ENCODE measurements at places on chromosomes 5 and 9. TPM values are rescaled to one million over a fixed set of nuclear protein-coding genes. Genes with fewer than 3 reads are reported as not detected.

DNA sequence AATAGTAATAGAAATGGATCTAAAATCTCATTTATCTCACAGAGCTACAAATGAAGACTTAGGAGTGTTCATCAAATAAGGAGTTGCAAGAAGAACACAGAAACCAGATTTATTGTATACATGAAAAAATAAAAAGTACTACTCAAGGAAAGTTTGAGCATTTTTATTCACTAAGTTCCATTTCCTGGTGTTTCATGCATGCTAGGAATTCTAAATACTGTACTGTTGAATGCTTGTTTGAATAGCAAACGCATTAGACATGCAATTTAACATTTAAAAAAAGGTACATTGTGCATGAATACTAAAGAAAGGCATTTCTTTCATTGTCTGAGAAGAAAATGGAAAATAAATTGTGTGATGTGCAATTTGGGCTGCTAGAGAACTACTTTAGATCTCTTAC is 52.1 kb downstream of the C6 start:
- no peak for DNase-seq
- no peaks in the 10 kb centered on the region for H3K4me1 ChIP-seq
- H3K4me3 ChIP-seq = no peak overlapping the region
- no peaks in the 10 kb centered on the region for H3K36me3 ChIP-seq
- H3K27me3 ChIP-seq = no peaks in the 10 kb centered on the region
- no peak overlapping the region for H3K27ac ChIP-seq

- DNase-seq = no peak
- no peaks in the 10 kb centered on the region for H3K27me3 ChIP-seq
- no peaks in the 10 kb centered on the region for H3K4me1 ChIP-seq
- H3K27ac ChIP-seq = no peak overlapping the region
These were observed 374.0 kb downstream of the NFIB start for GRCh38 chr9:13939701-13940490.

DNA sequence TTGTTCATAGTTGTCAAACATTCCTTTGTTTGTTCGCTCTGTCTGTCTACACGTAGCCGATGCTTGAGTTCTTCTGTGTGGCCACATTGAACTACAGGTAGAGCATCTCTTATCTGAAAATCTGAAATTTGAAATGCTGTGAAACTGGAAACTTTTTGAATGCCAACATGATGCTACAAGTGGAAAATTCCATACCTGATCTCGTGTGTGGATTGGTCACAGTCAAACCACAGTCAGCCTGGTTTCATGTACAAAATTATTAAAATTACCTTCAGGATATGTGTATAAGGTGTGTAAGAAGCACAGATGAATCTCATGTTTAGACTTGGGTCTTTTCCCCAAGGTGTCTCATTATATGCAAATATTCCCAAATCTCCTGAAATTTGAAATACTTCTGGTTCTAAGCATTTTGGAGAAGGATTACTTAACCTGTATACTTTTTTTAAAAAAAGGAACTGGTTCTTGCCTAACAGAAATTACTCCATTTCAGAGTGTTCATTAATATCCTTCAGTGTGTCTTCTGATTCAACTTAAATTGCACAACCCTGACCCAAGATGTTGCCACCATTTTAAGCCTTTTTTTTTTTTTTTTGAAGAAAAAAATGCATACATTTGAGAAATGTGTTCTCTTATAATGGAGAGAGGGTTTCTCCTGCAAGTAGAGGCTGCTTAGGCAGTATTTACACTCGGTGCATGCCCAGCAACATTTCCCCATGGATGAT is 254.3 kb downstream of the MAST4 start:
- H3K36me3 ChIP-seq = no peaks in the 10 kb centered on the region
- H3K27ac ChIP-seq = no peak overlapping the region
- no peak overlapping the region for H3K4me3 ChIP-seq

GRCh38 chr5:18491349-18491748 is 857.1 kb downstream of the TAF11L14 start:
- H3K4me1 ChIP-seq = no peaks in the 10 kb centered on the region
- DNase-seq = no peak
- no peak overlapping the region for H3K4me3 ChIP-seq
- no peaks in the 10 kb centered on the region for H3K36me3 ChIP-seq

DNA sequence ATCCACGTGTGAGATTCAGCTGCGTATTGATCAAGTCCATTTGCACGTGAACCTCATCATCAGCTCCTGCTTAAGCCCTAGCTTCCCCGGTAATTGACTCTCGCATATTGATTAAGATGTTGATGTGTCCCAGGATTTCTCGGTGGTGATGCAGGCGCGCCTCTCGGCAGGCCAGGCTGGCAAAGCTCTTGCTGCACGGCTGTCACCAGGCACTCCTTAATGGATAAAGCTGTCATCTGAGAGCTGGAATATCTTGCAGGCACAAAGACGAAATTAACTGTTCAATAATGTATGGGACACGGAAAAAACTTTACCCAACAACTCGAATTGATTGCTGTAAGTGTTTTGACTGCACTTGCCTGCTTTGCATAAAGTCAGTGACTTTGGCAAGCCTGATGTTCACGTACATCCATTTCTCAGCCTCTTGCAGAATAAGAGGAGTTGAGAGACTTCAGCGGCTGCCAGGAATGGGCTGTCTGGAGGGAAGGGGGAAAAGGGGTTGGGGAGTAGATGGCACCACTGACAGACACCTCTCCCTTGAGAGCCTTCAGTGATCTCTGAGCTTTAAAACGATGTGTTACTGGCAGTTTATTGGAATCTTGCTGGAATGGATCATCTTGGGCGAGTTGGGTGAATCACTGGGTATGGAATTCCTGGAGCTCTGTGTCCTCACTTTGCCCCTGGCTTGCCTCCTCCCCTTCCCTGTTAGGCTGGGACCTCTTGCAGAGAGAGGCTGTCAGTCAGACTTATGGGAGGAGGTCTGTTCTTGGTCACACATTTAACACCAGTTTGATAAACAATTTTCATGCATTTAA is 650.3 kb downstream of the CCDC171 start:
- no peak overlapping the region for H3K27ac ChIP-seq
- no peak overlapping the region for H3K4me3 ChIP-seq
- H3K4me1 ChIP-seq = no peaks in the 10 kb centered on the region

DNA sequence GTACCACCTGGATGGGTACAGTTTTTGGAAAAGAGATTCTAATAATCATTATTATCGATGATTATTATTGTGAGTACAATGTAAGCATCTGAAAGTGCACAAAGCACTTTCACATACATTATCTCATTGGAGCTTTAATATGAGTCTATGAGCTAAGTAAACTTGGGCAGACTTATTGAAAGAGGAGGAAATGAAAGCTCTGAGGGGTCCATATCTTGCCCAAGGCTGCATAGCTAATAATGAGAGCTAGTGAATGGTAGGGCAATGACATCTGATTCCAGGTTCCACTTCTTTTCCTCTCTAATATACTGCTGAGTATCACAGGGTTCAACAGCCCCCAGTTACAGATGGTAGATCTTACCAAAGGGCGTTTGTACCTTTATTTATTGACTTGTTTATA is 26.1 kb downstream of the TIMD4 start:
- H3K27me3 ChIP-seq = no peaks in the 10 kb centered on the region
- no peaks in the 10 kb centered on the region for H3K36me3 ChIP-seq
- H3K4me1 ChIP-seq = no peaks in the 10 kb centered on the region

- DNase-seq = no peak
- H3K27me3 ChIP-seq = no peaks in the 10 kb centered on the region
- no peak overlapping the region for H3K27ac ChIP-seq
- H3K36me3 ChIP-seq = no peaks in the 10 kb centered on the region
- peaks cover 71% of the 10 kb centered on the region for H3K4me1 ChIP-seq
These were observed 4.1 kb upstream of the DNAJB5 start for GRCh38 chr9:34985311-34985899.

DNA sequence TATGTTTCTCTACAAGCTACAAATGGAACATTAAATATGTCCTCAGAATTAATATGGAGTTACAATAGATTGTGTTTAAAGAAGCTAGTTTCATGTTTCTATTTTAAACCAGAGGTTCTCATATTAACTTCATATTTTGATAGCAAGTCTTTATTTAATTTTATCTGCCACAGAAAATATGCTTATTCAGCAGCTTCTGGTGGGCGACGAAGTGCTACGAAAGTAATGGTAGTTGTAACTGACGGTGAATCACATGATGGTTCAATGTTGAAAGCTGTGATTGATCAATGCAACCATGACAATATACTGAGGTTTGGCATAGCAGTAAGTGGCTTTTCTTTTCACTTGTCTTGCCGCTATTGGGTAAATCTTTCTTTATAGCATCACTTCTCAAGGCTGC is 54.2 kb downstream of the MOCS2 start:
- no peak for DNase-seq

DNA sequence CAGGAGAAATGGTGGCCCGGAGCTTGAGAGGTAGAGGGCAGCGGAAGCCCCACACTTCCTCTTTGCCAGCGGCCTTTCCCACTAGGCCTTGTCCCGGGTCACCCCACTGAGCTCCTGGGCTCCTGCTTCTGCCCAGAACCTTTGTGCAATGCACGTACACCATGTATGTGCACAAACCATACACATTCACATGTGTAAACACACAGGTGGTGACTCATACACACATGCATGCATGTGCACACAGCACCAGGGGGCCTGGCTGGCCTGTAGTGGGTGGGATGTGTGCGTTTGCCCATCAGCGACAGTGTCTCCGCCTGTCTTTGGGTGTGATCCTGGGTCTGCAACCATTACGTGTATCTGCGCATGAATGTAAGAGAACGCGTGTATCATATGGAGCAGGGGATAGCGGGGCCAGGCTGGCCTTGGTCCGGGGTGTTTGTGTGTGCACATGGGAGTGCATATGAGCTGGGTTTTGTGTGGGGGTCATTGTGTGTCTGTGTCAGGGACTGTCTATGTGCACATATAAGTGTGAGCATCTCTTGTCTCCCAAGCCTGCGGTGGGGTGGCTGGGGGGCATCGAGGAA is 43.7 kb downstream of the PSD2 start:
- H3K36me3 ChIP-seq = no peaks in the 10 kb centered on the region
- no peak overlapping the region for H3K4me3 ChIP-seq
- no peaks in the 10 kb centered on the region for H3K27me3 ChIP-seq
- DNase-seq = no peak
- H3K4me1 ChIP-seq = peaks cover under 1% of the 10 kb centered on the region
- H3K27ac ChIP-seq = no peak overlapping the region

DNA sequence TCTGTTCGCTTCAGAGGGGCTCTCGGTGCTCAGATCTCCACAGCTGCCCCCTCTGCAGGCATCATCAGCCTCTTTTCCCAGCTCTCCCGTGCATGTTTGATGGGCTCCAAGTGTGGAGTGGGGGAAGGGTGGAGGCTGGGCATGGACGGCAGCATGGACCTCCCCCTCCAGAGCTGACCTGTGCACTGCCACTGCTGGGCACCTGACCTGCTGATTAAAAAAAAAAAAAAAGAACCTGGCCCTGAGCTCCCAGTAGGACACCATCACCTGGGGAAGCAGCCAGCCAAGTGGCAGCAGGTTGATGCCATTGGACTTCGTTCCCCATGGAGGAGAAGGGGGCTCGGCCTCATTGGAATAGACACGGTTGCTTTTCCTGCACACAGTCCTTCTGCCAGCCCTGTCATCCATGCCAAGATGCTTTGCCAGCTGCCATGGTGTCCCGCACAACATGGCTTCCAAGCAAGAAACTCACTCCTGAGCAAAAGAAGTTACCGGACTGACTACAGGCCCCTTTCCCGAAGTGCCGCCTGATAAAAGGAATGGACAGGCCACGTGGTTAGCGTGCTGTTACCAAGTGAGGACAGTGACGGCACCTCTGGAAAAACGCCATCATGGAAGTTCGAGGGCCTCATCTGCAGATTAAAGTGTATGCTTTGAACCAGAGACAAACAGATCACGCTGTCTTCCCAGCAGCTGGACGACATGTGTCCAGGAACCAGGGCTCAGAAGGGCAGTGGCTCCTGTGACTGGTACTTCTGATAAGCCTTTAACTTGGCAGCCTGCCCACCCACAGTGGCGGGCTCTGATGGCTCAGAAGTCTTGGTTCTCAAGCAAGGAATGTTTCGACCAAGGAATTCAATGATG is 14.7 kb upstream of the BRD3OS start:
- no peak for DNase-seq
- H3K36me3 ChIP-seq = no peaks in the 10 kb centered on the region
- H3K27me3 ChIP-seq = peaks cover 4% of the 10 kb centered on the region
- no peak overlapping the region for H3K27ac ChIP-seq
- H3K4me1 ChIP-seq = no peaks in the 10 kb centered on the region

DNA sequence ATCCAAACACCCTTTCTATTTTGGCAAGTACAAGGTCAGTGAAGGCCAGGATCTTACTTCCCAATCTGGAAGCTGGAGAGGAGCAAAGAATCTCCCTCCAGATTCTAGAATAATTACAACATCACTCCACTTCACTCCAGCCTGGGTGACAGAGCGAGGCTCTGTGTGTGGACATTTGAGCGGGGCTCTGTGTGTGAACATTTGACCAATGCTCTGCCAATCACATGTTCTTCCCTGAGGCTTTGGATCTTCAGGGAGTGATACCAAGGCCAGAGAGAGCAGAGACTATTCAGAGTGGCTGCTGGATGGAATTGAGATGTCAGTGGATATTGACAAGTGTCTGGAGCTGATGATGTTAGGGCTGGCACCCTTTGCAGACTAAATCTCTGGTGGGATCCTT is 24.7 kb upstream of the ANKRD34B start:
- no peak overlapping the region for H3K27ac ChIP-seq
- H3K36me3 ChIP-seq = no peaks in the 10 kb centered on the region
- H3K4me1 ChIP-seq = no peaks in the 10 kb centered on the region

DNA sequence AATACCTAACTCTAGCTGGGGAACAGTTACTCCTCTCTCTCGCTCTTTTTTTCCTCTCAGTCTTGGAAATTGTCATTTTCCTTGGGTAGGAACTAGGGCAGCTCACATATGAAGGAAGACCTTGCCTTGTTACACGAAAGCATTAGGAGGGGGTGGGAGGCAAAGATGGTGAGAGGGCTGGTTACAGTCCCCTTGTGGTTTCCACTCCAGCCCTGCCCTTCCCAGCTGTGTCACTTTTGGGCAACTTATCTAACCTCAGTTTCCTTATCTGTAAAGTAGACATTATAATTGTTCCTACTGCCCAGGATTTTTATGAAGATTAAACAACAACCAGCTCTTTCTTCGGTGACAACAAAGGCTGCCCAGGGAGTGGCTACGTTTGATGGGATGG is 196.2 kb upstream of the CLINT1 start:
- H3K27ac ChIP-seq = no peak overlapping the region
- H3K4me1 ChIP-seq = no peaks in the 10 kb centered on the region
- no peak overlapping the region for H3K4me3 ChIP-seq

- DNase-seq = no peak
- H3K27ac ChIP-seq = no peak overlapping the region
- no peaks in the 10 kb centered on the region for H3K27me3 ChIP-seq
- H3K4me1 ChIP-seq = no peaks in the 10 kb centered on the region
- no peaks in the 10 kb centered on the region for H3K36me3 ChIP-seq
- H3K4me3 ChIP-seq = no peak overlapping the region
These were observed 603.0 kb downstream of the RAB3C start for GRCh38 chr5:59185757-59186385.

DNA sequence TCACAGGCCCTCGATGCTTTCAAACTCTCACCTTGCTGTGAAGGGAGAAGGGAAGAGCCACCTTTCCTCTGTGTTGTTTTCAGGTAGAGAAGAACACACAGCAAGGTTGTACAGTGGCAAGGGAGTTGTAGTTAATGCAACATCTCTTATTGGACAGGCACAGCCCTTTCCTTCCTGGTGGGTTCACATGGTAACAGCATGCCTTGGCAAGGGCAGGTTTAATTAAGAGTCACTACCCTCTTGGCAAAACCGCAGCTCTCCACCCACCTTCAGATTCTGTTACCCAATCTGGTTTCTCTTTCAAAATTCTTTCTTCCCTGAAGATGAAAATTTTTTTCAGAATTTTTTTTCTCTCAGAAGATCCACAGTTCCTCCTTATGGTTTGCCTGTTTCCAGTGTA is 253.1 kb downstream of the TLR4 start:
- H3K27ac ChIP-seq = no peak overlapping the region
- H3K36me3 ChIP-seq = no peaks in the 10 kb centered on the region
- no peak for DNase-seq
- H3K4me1 ChIP-seq = no peaks in the 10 kb centered on the region

The RELL2 gene
- 11.4 TPM for total RNA-seq

The PCDHGB7 gene
- total RNA-seq = not detected
